SK-MEL-5 (cell line): ENCODE measurements at places on chromosomes 7 and 10.
A peak's percentile ranks its signal among the peaks of the same experiment; 100 is the strongest.

DNA sequence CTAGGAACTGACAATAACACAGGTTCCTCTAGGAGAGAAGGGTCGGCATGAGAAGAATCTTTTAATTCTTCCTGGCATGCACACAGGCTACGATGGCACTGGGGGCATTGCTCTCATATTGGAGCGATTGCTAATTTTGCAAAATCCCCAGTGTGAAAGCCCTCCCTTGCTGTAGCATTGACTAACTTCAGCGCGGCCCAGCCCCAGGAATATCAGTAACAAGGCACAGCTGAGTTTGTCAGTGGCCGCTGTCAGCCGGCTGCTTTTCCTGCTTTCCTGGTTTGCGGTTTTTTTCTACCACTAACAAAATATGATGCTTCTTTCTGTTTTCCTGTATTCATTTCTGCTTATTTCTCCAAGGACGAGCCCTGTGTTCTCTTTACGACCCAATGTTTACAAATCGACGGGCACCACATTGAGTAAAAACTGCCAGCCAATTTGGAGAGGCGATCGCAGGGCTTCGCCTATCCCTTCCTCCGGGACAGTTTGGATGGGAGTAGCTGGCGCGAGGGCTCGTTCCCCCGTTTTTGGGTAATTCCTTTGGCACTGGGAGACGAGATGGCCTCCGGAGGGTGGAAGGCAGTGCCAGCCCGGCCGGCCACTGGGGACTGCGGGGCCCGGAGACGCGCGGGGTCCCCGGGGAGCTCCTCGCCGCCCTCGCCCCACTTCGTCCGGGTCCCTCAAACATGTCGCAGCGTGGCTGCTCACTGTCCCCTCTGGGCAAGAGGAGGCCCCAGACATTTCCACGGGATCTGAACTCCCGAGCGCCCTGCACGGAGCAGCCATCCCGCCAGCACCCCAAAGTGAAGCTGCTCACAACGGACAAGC is 967 bp downstream of the ADARB2 start:
- DNase-seq: no peak

- no peak for DNase-seq
These were observed 89.7 kb upstream of the FAM20C start for GRCh38 chr7:102721-103120.

GRCh38 chr10:132443983-132444876 is 47.2 kb downstream of the PWWP2B start:
- DNase-seq: no peak

GRCh38 chr10:45544191-45544590 is 128.4 kb downstream of the ZFAND4 start:
- no peak for DNase-seq

DNA sequence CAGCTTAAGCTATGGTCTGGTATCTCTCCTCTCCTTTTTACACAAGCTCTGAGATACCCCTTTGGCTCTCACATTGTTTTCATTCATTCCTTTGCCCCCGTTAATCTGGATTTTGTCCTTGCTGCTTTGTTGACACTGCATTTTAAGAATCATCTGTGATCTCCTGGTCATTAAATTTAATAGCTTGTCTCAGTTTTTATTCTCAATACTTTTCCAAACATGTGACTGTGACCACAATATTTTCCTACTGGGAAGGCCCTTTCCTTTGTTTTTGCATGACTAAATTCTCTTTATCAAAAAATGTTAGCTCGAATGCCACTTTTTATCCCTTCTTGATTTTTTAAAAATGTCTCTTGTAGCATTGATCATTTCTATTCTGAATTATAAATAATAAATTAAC is 171.2 kb downstream of the SUGCT start:
- DNase-seq: no peak

- DNase-seq: no peak
These were observed 6.5 kb downstream of the BAIAP2L1 start for GRCh38 chr7:98394377-98394836.

DNA sequence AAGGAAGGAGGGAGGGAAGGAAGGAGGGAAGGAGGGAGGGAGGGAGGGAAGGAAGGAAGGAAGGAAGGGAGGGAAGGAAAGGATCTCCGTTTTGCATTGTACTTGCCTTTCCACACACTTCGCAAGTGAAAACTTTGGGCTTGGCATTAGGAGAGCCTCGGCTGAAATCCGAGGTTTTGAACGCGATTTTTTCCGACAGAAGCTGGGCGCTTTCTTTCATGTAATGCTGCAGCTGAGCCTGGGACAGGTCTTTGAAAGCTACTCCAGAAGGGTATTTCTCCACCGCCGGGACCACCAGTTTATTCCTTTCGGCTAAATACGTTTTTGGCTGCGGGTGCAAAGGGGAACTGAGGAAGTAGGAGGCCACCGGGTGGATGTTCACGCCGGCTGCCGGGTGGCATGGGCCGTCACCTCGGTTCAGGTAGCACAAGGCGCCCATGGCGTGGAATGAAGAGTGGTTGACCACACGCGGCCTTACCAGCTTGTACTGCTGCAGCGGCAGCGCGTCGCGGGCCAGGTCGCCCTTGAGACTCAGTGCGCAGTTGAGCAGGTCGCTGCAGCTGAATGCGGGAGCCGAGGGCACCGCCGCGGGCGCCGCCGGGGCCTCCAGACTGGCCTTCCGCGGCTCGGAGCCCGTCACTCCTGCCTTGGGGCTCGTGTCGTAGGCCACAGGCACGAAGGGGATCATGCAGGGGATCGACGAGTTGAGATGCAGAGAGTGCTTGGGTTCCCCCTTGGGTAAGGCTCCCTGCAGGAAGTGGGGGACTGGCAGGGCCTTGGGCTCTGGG is 825 bp downstream of the FEZF1 start:
- DNase-seq: no peak

GRCh38 chr10:104333728-104334373 is 4.4 kb downstream of the ITPRIP start:
- DNase-seq: no peak

- no peak for DNase-seq
These were observed 127.6 kb upstream of the NANOS1 start for GRCh38 chr10:118901906-118902305.

DNA sequence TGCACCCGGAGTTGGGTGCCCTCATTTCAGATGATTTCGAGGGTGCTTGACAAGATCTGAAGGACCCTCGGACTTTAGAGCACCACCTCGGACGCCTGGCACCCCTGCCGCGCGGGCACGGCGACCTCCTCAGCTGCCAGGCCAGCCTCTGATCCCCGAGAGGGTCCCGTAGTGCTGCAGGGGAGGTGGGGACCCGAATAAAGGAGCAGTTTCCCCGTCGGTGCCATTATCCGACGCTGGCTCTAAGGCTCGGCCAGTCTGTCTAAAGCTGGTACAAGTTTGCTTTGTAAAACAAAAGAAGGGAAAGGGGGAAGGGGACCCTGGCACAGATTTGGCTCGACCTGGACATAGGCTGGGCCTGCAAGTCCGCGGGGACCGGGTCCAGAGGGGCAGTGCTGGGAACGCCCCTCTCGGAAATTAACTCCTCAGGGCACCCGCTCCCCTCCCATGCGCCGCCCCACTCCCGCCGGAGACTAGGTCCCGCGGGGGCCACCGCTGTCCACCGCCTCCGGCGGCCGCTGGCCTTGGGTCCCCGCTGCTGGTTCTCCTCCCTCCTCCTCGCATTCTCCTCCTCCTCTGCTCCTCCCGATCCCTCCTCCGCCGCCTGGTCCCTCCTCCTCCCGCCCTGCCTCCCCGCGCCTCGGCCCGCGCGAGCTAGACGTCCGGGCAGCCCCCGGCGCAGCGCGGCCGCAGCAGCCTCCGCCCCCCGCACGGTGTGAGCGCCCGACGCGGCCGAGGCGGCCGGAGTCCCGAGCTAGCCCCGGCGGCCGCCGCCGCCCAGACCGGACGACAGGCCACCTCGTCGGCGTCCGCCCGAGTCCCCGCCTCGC is at the start of gene EGFR:
TSS of gene EGFR (plus strand) at position 657 of the 830 bp plus-strand sequence. CDS start 261 bp downstream, outside the sequence.
- DNase-seq: peak; percentile 53

- peak; percentile 29 for DNase-seq
These were observed 45.9 kb downstream of the HIPK2 start for GRCh38 chr7:139731802-139732470.

DNA sequence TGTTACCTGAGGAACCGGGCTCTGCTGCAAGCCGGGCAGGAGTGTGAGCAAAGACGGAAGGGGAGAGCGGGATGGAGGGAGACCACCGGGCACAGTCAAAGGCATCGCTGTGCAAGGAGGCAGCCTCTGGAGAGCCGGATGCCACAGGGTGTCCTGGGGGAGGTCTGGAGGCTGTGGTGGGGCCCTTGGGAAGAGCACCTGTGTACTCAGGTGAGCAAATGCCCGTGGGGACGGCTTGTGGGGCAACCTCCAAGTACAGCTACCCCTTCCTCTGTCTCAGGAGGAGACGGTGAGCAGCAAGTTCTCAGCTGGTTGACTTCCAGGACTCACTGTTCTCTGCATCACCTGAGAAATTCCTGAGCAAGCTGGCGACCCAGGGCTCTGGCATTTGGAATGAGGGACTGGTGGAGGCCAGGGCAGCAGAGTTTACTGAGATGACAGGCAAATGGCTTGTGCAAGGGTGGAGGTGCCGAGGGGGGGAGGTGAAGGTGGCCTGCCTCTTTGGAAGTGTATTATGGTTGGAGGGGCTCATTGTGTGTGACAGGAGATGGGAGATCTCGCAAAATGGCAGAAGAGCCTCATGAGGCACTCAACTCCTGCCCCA is 345.2 kb upstream of the SHH start:
- no peak for DNase-seq

GRCh38 chr10:117926491-117926890 is 120.2 kb downstream of the RAB11FIP2 start:
- DNase-seq: no peak

GRCh38 chr10:132637477-132638129 is 100.0 kb downstream of the INPP5A start:
- DNase-seq: peak; percentile 72

- DNase-seq: no peak
These were observed 11.8 kb downstream of the SEC61G start for GRCh38 chr7:54747234-54747633.

- no peak for DNase-seq
These were observed 171.3 kb downstream of the FZD1 start for GRCh38 chr7:91435381-91436059.

DNA sequence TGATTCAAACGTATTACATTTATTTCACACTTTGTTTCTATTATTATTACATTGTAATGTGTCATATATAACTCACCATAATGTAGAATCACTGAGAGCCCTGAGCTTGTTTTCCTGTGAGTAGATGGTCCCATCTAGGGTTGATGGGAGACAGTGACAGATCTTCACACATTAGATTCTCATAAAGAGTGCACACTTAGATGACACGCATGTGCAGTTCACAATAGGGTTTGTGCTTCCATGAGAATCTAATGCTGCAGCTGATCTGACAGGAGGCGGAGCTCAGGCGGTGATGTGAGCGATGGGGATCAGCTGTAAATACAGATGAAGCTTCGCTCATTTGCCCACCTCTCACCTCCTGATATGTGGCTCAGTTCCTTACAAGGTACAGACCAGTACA is 36.1 kb downstream of the BMPER start:
- DNase-seq: no peak

DNA sequence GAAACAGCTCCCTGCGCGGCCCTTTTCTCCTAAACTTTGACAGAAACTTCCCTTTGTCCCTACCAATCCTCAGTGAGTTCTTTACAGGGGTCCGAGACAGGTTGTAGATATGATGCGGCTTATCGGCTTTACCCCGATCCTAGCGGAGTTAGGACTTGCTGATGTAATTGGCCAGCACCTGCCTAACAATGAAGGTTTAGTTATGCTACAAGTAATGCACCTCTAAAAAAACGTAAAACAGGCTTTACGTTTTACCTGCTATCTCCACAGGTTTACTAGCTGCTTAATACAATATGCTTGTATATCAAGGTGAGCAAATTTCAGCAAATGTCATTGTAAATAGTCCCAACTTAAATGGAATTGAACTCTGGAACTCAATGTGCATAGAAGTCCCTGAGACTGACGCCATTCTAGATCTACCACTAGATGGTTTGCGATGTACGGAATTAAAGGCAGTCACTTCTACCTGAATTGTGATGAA is 697 bp upstream of the SNX13 start:
- DNase-seq: no peak

GRCh38 chr10:34539533-34540315 is 275.4 kb downstream of the PARD3 start:
- no peak for DNase-seq

DNA sequence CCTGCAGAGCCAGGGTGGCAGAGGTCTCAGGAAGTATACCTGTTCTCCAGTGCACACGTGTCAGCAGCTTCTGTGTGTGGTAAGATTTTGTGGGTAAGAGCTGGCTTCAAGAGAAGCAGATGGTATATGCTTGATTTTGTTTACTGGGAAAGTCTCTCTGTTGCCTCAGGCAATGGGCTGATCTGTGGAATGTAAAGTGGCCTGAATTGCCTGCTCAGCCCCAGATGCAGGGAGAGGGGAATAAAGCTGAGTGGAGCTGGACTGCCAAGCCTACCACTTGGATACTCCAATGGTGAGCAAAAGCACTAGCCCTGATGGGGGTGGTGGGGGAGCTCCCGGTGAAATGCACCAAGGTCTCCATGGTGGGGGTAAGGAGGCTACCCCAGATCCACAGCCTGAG is 156.1 kb downstream of the WDR11 start:
- DNase-seq: no peak

GRCh38 chr10:110138197-110138812 is 69.1 kb upstream of the MXI1 start:
- peak; percentile 77 for DNase-seq

DNA sequence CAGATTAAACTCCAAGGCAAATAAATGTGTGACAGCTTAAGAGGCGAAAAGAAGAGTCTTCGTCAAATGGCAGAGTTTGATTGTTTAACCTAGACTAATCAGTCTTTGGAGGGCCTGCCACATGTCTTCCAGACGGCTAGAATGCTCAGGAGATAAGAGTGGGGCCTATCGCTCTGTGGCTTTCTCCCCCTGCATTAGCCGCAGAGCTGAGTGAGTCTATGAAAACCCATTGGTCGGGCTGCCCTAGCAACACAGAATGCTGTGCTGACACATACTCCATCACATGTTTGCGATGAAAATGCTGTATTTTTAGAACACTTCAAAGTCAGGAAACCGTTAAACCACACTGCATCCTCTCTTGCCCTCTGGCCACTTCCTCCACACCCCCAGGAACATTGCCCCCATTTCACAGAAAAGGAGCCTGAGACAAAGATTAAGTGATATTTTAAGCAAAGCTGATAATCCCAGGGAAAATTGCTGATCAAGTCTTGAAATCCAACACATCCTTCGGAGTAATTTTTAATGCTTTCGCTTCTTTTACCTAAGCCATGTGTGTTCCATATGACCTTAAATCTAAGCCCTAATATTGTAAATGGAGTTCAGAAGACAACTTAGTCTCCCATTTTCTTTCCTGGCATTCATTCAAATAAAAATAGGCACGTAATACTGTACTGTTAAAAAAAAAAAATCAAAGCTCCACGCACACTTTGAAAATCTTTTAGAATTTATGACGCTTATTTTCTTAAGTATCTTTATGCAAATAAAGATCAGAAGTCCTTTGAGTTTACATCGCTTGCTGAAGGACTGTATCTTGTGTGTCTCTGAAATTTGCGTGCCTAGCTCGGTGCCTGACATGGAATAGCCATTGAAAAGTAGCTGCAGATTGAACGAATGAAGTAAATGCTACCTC is 161.2 kb downstream of the CELF2 start:
- peak; percentile 34 for DNase-seq

- DNase-seq: no peak
These were observed 6.9 kb upstream of the ORAI2 start for GRCh38 chr7:102426268-102427018.
